ENCODE measurements at places on chromosomes 13 and 19.
A peak's percentile ranks its signal among the peaks of the same experiment; 100 is the strongest.

GRCh38 chr19:45676851-45677263, 8.8 kb downstream of the GIPR start:
- DNase-seq, result no peak

DNA sequence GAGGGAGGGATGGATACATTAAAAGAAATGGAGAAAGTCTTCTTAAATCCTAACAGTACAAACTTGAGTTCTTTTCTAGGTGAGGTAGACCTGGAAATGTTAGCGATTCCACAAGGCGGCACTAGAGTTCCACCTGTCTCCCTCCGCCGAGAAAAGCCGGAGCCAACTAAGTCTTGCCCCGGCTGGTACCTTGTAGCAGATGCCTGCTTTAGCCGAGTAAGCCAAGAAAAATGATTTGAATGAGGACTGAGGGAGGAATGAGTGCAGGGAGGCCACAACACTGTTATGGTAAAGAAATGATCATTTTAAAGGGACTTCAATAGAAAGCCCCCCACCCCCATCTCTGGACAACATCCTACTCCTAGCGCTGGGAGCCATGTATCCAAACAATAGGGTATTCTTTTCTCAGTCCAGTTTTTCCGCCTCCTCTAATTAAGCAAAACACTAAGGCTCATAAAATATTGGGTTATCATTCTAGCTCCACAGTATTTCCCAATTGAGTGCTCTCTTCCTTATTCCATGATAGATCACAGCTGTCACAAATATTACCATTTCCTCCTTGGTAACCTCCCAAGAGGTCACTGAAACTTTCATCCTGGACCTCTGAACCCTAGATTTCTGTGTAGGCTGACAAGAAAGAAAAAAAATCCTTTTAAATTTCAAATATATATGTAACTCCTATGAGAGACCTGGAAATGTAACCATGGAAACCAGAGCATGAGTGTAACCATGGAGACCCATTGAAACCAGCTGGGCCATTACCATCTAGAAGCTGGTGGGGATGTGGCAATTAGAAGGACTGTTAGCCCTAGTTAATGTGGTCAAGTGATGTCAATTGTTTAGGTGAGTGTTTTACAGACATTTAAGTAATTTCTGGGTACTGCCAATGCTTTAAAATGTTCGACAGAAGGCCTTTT, 58.3 kb downstream of the GPALPP1 start:
- DNase-seq, result peak; percentile 81

GRCh38 chr13:67841071-67841470, 610.9 kb upstream of the PCDH9 start:
- no peak for DNase-seq

- DNase-seq, result peak; percentile 26
Observed at GRCh38 chr19:57406516-57407123, 4.3 kb upstream of the ZNF17 start.

DNA sequence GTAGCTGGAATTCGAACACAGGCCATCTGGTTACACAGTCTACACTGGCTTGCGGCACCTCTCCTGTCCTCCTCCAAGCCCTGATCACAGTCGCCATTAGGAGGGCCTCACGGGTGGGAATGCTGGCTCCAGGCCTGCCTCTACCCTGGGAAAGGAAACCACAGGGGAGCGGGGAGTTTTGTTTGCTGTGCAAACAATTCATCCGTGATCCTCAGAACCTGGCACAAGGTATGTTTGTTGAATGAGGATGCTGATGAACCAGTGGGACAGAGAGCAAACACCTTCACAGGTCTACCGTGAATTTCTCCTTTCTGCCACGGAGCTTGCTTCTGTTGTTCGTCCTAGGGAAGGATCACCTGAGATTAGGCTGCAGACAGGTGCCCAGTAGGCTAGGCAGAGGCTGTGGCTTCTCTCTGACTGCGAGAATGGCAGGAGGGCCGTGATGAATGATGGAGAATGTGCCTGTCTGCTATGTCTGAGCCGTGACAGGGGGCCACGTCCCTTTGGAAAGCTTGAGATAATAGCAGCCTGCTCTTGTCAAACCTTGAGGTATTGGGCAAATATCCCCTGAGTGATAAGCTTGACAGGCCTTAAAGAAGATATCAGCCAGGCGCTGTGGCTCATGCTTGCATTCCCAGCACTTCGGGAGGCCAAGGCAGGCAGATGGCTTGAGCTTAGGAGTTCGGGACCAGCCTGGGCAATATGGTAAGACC, 36.7 kb downstream of the PIN1 start:
- DNase-seq, result no peak

GRCh38 chr13:92303428-92303827, 905.0 kb downstream of the GPC5 start:
- DNase-seq, result peak; percentile 8

DNA sequence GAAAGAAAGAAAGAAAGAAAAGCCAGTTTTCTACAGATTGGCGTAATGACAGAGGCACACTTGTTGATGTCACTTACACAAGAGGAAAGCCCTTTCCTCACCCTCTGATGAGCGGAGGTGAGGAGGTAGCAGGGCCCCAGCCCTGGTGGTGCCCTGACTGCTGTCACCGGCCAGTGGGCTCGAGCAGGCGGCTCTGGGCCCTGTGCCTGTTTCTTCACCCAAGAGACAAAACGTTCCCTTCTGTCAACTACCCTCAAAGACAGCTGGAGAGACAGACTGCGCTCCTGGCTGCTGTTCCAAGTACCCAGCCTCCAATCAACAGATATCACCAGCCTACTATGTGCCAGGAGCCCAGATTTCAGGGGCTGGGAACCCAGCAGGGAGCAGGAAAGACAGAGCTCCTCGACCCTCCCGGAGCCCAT, 10.1 kb downstream of the EPS15L1 start:
- no peak for DNase-seq

DNA sequence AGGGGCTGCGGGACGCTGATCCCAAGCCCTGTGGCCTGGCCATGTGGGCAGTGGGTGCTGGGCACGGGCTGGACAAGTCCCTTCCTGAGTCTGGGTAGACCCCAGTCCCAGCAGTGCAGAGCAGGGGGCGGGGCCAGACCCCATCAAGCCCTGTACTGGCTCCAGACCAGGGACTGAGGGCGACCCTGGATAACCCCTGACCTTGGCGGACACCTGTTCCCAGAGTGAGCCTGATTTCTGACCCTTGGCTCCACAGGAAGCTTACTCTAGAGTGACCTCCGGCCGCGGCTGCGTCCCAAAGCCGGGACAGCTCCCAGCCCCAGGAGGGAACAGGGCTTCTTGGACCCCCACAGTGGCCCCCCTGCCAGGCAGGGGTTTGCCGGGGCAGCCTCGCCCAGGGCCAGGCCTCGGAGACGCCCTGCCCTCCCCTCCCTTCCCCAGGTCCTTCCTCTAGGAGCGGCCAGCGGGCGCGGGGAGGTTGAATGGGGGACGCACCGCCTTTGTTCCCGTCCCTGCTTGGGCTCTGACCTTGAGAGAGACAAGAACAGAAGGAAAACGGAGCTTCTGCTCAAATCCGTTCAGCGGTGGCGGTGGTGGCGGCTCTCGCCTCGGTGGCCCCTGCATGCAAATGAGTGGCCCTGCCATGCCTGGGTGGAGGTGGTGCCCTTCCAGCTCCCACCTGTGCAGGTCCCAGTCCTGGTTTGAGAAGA, 2.3 kb upstream of the EFNA2 start:
- DNase-seq, result no peak

DNA sequence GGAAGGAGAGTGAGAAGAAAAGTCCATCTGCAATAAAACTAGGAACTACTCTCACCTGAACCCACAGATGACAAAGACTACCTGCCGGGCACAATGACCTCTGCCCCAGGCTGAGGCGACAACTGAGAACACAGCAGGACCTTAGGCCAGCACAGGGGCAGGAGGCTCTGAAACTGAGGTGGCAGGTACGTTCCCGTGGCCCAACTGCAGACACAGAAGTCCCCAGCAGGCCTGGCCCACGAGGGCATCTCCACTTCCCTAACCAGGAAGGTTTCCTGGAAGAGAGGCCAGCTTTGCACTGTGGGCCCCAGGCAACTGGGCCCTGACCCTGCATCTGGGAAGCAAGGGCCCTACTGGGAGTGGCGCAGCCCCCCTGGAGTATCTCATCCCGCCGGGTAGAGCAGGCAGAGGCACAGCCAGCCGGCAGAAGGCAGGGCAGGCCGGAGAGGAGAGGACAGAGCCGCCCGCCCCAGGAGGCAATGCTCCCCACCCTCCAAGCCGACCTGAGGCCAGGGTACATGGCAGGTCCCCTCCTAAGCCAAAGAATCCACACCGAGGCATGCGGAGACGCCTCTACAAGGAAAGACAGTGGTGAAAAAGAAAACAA, 32.7 kb downstream of the STK24 start:
- no peak for DNase-seq

DNA sequence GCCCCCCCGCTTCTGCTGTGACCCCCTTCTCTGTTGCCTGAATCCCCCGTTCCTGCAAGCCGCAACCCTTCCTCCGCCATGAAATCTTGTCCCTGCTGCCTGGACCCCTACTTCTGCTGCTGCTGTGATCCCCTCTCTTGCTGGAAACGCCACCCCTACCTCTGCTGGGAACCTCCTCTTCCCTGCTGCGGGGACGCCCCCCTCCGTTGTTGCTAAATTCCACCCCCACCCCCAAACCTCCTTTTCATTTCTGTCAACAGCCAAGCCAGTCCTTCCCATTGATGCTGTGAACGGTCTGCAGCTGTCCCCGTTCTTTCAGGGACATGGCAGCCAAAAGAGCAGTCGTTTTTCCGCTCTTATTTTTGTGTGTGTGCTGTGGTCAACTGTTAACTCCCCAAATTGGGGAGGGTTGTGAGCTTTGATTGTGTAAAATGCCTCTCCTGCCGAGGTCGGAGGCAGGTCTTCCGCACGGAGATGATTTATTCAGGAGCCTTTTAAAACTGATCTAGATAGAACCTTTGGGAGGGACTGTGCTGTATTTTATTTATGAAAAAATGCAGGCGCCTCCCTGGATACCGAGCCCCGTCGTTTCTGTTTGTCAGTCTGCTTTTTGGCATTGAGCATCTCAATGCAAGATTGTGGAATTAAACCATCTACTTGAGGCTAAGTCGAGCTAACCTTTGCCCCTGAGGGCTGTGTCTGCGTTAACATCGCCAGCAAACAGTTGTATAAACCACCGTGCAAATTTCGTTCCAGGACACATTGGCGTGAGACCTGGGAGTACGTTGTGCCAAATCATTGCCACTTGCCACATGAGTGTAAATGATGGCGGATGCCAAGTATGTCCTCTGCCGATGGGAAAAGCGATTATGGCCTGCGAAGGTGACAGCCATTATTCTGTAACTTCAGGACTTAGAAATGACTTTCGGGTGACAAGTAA, 27.9 kb upstream of the NDUFS7 start:
- peak; percentile 20 for DNase-seq

- no peak for DNase-seq
Observed at GRCh38 chr19:19710506-19710905, 22.4 kb downstream of the ZNF14 start.

DNA sequence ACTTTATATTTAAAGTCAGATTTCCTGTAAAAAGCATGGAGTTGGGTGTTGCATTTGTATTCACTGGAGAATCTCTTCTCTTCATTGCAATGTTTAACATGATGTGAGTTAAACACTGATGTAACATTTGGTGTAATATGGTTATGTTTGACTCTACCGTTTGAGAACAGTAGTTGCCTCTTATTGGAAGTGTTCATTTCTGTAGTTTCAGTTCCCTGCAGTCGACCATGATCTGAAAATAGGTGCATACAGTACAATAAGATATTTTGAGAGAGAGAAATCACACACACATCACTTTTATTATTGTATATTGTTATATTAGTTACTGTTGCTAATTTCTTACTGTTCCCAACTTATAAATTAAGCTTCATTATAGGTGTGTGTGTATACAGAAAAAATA, 105.2 kb upstream of the SPACA7 start:
- no peak for DNase-seq

GRCh38 chr13:71587193-71587592, 279.8 kb downstream of the DACH1 start:
- no peak for DNase-seq

DNA sequence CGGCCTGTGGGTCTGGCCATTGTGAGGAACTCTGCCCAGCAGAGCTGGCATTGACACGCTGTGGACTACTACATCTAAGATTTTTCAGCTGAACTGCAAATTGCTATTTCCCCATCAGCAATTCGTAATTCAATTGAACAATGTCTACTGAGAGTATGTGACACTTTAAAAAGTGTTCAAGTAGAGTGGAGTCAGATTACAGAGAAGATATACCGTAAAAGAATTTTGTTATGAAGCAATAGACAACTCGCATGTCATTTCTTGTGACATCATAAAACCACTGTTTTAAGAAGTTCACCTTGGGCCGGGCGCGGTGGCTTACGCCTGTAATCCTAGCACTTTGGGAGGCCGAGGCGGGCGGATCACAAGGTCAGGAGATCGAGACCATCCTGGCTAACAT, 32.5 kb upstream of the C1QTNF9 start:
- DNase-seq, result no peak

DNA sequence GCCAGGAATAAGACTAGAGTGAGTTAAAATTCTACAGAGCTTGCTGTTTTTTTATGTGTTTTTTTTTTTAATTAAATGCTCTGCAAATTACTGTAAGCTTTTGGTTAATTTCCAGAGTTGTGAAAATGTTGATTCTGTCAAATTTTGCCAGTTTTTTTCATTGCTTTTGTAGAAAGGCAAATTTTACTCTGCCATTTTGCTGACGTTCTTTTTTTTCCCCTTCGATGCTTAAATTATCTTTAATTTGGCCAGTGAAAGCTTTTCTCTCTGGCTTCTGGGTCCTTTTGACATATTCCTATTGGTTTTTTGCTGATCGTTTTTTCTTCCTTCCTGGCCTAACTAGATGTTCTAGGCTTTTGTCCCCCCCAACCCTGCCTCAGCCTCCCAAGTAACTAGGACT, 23.8 kb upstream of the EVI5L start:
- no peak for DNase-seq

DNA sequence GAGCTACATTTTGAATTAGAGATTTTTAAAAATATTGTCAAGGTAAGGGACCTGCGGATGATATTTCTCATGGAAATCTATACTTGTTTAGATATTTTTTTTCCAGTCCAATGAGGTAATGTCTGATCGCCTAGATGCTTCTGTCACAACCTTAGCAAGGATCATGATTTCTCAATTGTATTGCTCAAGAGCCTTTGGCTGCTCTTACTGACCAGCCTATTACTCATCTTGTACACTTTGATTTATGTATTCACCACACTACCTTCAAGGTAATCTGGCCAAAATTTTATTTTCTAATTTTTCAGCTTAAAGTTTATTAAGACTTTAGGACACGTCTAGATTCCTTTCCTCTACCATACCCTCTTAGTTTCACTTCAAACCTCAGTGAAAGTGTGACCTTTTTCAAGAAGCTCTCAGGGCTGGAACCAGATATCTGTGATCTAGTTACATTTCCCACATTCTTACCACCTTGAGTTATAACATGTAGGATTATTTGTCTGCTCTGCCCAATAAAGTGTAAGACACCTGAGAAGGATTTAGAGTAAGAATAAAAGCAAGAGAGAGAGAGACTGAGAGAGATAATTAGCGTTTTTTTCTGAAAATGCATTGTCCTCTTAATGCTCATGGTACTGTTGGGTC, 197.1 kb downstream of the ITGBL1 start:
- peak; percentile 61 for DNase-seq

- no peak for DNase-seq
Observed at GRCh38 chr13:84139561-84140158, 257.4 kb upstream of the SLITRK1 start.

GRCh38 chr19:41919948-41920712, 8.1 kb downstream of the ERFL start:
- no peak for DNase-seq

GRCh38 chr13:39682788-39683187, 27.3 kb downstream of the COG6 start:
- DNase-seq, result no peak
